ENCODE measurements at places on chromosomes 16 and 17.

- DNase-seq: no peak
These were observed 75.7 kb upstream of the TMEM132E start for GRCh38 chr17:34503528-34504195.

- no peak for DNase-seq
These were observed 17.8 kb upstream of the TNS4 start for GRCh38 chr17:40519089-40519775.

DNA sequence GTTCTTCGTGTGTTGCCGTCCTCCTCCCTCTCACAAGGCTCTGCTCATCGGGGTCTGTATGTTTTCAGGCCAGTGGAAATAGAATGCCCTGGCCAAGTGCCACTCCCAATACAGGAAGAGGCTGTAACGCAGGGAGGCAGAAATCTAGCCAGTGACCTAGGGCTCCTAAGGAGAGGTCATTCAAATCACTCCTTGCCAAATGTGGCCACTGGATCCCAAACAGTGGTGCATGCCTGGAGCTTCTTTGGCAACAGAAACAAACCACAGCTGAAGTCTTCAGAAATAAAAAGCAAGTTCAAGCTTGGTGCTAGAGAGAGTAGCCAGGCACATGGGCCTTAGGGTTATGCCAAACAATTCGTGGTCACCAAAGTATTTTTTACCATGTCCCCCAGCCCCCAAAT, 66.1 kb downstream of the SMG6 start:
- peak; percentile 86 for DNase-seq

- no peak for DNase-seq
These were observed 10.2 kb upstream of the MAF start for GRCh38 chr16:79610771-79611170.

- DNase-seq: no peak
These were observed 5.5 kb upstream of the RDM1 start for GRCh38 chr17:35936063-35936462.

DNA sequence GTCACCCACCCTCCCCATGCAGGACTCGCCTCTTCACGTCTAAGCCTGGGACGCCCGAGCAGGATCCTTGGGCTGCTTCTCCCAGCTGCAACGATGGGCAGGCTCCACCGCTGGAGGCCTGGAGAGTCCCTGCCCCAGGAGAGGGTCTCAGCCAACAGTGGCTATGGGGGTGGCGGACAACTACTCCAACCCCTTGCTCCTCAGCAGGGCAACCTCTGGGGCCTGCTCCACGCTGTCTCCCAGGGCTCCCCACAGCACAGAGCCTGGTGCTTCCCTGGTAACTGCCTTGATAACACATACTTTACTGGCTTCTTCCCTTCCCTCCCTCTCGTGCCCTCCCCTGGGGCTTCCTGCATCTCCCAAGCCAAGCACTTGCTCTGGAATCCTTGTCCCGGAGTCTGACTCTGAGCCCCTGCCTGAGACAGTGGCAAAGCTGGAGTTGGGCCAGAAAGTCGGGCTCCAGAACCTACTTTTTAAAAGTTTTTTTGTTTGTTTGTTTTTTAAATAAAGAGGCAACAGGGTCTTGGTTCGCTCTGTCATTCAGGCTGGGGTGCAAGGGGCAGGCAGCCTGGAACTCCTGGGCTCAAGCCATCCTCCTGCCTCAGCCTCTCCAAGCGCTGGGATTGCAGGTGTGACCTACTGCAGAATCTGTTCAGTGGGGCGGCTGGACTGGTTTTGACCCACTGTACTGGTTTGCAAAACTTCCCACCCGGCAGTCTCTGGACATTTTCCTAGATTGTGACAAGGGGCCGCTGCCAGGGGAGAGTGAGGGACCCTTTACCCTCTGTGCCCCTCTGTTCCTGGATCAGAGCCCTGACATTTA, 99.4 kb downstream of the TNFRSF13B start:
- no peak for DNase-seq

GRCh38 chr17:81993729-81994592, 16.5 kb downstream of the ASPSCR1 start:
- DNase-seq: no peak

DNA sequence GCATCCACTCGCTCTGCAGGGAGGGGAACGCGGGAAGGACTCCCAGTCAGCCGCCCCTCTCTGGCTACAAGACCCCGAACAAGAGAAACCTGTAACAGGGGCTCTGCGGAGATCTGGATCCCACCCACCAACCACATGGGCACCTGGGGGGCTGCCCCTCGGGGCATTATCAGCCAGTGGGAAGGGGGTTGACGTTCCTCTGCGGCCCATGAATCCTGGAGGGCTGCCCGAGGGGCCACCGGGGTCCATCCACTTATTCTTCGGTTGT, 1.8 kb upstream of the PCGF2 start:
- DNase-seq: no peak

GRCh38 chr16:12377497-12377896, 401.0 kb downstream of the SNX29 start:
- DNase-seq: no peak

DNA sequence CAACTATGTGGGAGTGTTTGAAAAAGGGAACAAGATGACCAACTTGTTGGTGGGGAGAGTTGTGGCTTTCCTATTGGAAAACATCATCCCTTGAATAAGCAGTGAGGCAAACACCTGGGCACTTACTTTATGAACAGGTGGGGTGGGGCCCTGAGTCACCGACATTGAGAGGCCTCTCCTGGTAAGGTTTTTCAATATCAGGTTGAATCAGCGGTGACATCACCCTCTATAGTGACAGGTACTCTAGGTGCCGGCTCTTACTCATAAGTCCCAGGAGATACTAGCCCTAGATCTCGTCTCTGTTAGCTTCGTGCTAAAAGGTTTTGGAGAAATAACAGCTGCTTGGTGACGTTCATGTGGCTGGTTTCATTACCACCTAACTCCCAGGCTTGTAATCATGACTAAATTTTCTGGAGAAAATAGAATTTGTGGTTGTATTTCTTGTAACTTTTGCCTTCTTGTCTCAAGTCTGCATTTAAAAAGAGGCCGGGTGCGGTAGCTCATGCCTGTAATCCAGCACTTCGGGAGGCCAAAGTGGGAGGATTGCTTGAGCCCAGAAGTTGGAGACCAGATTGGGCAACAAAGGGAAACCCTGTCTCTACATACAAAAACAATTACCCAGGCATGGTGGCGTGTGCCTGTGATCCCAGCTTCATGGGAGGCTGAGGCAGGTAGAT, 19.3 kb downstream of the CDH1 start:
- DNase-seq: no peak

GRCh38 chr16:86071611-86072240, 172.8 kb downstream of the IRF8 start:
- no peak for DNase-seq

- DNase-seq: no peak
These were observed 7.1 kb downstream of the ZFHX3 start for GRCh38 chr16:73040735-73041402.
